NCI-H2081 treated with DMSO at 0.1 percent for 48 hours (cell line): ENCODE measurements at places on chromosomes 1 and 21.

DNA sequence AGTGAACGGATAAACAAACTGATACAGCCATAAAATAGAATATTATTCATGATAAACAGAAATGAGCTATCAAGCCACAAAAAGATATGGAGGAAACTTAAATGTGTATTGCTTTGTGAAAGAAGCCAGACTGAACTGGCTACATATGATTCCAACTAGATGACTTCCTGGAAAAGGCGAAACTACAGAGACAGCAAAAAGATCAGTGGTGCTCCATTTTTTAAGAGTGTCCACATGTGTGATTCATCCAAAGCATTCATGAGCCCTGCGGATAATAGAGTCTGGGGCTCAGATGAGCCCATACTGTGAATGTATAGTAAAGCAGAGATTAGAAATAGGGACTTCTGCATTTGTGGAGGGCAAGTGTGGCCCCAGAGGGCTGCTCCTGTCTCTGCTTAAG, 7.8 kb upstream of the TMEM222 start:
- DNase-seq: no peak

DNA sequence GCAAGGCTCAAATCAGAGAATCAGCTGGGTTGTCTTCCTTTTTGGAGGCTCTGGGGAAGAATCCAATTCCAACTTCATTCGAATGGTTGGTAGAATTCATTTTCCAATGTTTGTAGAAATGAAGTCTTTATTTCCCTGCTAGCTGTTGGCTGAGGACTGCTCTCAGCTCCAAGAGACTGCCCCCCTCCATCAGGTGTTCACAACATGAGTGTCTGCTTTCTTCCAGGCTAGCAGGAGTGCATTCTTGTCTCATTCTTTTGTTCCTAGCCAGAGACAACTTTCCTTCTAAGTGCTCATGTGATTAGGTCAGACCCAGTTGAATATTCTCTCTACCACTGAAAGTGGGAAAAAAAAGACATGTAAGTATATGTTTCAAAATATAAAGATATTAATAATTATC, 95.2 kb downstream of the HLX start:
- DNase-seq: no peak

GRCh38 chr1:207850621-207851407, 60.1 kb downstream of the CD34 start:
- no peak for DNase-seq

DNA sequence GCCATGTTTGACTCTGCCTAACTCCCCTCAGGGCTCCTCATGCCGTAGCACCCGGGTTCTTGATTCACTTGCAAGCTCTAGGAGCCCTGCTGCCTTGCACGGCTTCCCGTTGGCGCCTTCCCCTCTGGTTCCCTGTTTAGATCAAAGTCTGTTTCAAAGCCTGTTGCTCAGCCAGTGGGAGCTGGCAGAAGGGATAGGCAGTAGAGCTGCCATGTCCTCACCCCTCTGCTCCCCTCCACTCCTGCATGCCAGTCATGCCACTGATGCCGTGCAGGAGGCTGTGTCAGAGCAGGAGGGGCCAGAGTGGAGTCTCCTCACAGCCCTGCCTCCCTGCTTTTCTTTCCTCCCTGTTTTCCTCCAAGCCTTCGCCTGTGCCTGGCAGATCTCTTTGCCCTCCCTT, 26.5 kb downstream of the HMGCS2 start:
- DNase-seq: no peak

GRCh38 chr1:208841436-208841835, 597.3 kb upstream of the PLXNA2 start:
- no peak for DNase-seq

- no peak for DNase-seq
Observed at GRCh38 chr1:94081566-94082344, 39.2 kb downstream of the ABCA4 start.

DNA sequence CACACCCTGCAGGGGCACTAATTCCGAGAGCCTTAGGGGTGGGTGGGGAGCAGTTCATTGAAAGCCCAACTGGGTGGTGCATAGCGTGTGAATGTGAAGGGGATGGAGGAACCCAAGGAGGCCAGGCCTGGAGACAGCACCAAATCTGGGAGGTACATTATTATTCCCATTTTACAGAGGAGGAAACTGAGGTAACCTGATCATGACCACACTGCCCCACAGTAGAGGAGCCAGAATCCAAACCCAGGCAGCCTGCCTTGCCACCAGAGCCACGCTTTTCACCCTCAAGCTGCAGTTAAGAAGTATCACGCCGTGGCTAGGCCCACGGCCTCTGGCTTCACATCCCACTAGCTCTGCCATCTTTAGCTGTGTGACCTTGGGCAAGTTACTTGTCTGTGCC, 633 bp upstream of the BSND start:
- DNase-seq: no peak

DNA sequence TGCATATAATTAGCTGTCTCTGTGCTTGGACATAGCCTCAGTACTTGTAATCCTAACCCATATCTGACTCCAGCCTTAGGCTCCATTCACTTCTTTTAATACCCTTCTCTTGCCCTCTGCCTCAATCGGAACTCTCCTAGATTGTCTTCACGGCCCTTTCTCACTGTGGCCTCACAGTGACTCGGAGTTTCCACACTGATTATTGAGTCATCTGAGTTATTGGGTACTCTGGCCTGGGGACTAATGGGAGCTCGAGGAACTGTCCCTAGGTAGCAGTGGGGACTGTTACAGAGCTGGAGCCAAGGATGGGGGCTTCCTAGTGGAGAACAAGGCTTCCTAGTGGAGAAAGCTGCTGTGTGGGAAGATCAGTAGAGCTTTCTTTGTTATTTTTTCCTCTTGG, 17.0 kb downstream of the TRAF5 start:
- no peak for DNase-seq

DNA sequence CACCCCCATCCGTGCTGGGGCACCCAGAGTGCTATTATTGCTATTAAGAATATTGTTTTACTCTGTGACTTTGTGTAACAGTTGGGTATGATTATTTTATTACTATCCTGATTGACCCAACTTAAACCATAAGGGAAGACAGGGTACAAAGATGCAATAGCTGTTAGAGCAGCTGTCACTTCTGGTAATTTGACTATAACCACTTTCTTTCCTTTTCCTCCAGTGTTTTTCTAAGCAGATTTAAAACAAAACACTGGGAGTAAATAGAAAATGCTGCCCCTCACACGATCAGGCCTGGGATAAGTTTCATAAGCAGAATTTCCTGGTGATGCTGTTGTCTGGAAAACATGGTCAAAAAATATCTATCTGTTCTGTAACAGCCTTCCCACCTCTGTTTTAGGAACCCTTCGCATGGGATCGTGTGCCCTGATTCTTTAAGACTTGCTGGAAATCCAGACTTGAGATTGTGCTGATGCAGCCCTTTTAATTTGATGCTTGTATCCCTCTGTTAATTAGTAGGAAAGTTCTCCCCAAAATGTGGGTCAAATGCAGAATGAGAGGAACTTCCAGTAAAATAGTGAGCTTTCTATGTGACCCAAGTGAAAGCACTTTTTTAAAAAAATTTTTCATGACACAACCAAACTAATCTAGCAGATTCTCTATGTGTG, 165.3 kb downstream of the FMN2 start:
- DNase-seq: no peak

- DNase-seq: no peak
Observed at GRCh38 chr1:160257411-160258015, 4.8 kb downstream of the DCAF8 start.

DNA sequence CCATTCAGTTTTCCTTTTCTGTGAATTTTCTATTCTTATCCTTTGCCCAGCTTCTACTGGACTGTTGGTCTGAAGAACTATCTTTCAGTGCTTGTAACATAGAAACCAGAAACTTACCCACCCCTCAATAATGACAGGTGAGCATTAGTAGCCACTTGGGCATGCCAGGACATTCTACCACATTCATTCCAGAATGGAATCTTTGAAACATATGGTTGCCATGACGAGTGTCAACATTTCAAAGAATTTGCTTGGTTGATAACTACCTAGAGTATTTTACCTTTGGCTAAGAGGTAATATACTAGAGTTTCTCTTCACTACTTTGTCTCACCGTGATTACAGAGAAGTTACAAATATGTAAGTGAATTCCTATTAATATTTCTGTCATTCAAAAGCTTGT, at the start of gene MROH9:
TSS of gene MROH9 (plus strand) at position 304 of the 400 bp plus-strand sequence. CDS start 10,023 bp downstream, outside the sequence.
- DNase-seq: no peak
